ENCODE measurements at places on chromosomes 12 and 14.

- DNase-seq, result no peak
These were observed 78.2 kb downstream of the IRF2BPL start for GRCh38 chr14:76950055-76951020.

DNA sequence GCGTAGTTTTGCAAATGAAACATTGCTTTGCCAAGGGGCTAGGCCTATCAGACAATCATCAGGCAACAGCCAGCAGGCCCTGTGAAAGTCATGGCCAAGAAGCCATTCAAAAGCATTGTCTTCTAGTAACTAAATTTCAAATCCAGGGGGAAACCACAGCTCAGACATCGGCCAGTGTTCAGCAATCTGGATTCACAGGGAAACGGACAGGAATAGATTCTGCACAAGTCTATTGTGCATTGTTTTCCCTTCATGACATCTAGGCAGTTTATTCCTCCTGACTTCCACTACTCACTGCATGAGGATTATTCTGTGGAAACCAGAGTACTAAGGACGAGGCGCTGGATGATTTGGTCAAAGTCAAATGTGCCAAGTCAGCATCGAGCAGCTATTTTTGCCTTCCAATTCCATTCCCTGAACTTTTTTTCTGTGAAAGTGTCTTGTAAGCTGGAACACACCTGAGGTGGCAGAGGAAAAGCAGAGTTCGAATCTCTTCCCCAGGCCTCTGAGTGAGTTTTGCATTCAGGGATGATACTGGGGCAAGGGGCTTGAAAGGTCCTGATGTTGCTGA lies 75.4 kb downstream of the VCPKMT start:
- DNase-seq, result no peak

GRCh38 chr14:100298551-100299237 lies 7.5 kb downstream of the SLC25A29 start:
- no peak for DNase-seq

DNA sequence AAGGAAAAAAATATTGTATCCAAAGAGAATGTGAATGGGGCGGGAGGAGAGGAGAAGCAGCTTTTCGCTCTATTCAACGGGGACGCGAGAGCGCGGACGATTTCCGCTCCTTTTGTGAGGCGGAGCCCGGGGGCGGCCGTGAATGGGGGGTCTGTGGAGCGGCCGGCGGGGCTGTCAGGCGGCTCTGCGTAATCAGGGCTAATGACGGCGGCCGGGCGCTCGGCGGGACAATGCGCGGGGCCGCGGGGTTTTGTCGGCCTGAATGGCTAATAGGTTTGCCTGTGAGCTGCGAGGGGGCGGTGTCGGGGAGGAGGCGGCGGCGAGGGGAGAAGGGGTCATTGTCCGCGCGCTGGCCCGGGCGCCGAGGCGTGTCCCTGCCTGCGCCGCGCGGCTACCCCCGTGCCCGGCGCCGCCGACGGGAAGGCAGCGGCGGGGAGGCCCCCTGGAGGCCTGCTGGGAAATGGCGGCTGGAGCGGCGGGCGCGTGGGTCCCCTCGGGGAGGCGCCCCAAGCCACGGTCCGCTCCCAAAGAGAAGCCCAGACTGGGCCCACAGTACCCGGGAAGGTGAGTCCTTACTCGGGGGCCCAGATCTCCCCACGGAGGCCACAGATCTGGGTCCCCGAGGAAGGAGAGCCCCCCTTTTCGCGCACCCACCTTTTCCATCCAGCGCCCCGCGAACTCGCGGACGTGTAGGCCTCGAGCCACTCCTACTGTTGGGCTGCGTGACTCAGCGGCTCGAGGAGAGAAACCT lies 6.0 kb downstream of the SIX6 start:
- peak; percentile 72 for DNase-seq

- peak; percentile 92 for DNase-seq
These were observed 86.3 kb downstream of the KIF26A start for GRCh38 chr14:104224506-104225277.

- DNase-seq, result no peak
These were observed 23.4 kb downstream of the CGRRF1 start for GRCh38 chr14:54533100-54533499.

DNA sequence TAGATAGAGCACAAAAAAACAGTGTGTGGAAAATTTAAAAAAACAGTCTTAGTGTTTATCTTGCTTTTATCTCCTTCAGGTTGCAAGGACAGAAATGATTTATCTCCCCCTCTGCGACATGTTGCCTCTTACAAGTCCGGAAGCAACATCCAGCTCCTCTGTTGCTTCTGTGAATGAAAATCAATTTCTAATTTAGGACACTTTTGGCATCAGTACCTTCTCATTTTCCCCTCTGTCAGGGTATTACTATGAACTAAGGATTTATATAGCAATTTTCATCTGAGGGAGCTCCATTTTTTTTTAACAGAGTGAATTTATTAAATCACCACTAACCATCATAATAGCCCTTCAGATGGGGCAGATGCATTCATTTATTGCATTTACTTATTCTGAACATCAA lies 116.6 kb upstream of the PLXNC1 start:
- DNase-seq, result no peak

DNA sequence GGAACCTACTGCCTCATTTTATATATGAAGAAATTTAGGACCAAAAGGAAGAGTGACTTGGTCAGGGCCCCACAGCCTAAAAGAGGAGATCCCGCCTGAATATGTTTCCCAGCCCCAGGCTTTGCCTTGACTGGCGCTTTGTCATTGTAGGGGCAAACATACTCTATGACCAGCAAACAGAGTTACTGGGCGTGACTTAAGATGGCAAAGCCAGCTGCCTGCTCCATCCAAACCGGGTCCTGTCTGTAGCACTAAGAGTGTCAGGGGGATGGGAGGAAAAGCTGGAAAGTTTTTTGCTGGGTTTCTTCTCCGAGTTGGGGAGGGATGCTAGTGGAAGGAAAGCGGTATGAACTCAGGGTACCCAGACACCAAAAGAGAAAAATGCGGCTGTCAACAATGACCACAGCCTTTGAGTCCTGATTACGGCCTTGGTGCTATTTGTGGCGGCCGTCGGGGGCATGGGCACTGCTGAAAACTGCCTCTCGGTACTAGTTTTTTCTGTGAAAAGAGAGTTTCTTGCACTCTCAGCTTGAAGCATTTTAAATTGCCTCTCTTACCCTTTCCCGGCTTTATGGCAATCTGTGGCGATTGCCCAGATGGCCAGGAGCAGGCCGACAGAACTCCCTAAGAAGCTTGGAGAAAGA lies 82.7 kb downstream of the PRIMA1 start:
- DNase-seq, result no peak

DNA sequence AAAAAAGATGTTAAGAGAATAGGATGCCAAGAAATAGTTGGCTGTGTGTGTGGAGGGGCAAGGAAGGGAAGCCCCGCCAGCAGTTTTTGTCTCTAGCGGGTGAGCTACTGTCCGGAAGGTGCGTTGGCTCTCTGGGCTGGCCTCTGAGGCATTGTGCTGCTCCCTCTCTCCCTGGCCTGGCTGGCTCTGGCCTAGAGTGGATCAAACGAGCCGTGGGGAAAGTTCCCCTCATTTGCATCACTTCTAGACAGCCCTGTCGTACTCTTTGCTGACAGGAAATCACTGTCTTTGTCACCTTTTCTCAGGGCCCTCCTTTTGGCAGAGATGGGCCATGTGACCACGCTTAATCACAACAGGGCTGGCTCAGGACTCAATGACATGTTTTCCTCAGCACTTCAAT lies 236.1 kb upstream of the NPAS3 start:
- no peak for DNase-seq

DNA sequence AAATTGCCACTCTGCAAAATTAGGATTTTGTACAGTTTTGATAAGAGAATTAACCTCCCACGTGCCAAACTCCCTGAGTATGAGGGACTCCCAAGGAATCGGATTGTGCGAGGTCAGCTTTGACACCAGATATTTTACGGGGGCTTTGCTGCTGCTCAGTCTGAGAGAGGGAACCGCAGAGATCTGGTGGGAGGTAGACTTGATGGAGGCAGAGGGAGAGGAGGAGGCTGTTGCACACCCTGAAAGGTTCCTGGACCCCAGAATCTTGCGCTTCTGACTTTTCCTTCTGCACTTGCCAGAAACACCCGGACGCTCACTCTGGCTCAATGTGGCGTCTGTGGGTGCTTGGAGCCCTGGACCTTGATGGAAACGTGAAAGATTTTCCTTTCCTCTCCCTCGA lies 83.9 kb downstream of the PAPOLA start:
- no peak for DNase-seq

DNA sequence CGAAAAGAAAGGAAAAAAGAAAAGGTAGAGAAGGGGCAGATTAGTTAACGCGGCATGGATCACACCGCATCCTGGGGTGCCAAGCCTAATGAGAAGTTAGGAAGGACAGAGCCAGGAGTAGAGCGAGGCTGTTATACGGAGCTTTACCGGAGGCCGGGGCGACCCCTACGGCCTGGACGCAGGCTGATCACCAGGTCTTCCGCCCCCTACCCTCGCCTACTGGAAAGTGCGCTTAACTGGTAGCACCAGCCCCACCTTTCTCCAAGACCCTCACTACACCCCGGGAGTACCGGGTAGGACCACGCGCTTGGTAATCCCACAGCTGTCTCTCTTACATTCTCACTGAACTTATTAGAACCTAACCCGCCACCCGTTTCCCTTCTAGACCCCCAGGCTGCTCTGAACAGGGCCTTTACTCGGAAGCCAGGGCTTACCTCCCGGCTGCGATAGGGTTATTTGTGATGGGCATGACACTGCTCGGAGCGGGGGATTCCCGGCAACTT lies 33.8 kb downstream of the WBP11 start:
- DNase-seq, result peak; percentile 83

GRCh38 chr12:7351177-7351576 lies 47.3 kb downstream of the ACSM4 start:
- DNase-seq, result peak; percentile 3

GRCh38 chr12:121942145-121942718 lies 23.8 kb downstream of the CFAP251 start:
- no peak for DNase-seq

GRCh38 chr14:33551963-33552362 lies 398.9 kb downstream of the EGLN3 start:
- no peak for DNase-seq

DNA sequence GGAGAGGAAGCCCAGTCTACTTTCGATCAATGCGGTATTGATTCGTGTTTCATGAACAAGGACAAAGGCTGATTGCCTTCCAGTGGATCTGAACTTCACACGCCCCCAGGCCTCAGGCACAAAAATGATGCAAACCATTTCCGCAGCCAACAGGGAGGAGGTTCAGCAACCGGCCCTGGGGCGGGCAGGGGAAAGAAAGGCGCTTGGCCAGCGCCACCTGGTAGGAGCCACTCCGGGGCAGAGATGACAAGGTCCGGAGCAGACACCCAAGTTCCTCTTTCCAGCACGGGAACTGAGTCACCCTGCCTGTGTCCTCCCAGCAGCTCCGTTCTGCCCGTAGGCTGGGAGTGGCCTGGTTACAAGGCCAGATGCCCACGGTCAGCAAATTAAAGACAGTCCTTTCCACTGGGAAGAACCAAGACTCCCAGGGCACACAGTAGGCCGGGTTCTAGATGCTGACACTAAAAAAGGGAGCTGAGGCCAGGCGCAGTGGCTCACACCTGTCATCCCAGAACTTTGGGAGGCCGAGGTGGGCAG lies 136.3 kb downstream of the SCARB1 start:
- no peak for DNase-seq

GRCh38 chr12:106174876-106175275 lies 36.1 kb upstream of the NUAK1 start:
- no peak for DNase-seq

GRCh38 chr12:4005851-4006430 lies 132.7 kb upstream of the PARP11 start:
- DNase-seq, result no peak

DNA sequence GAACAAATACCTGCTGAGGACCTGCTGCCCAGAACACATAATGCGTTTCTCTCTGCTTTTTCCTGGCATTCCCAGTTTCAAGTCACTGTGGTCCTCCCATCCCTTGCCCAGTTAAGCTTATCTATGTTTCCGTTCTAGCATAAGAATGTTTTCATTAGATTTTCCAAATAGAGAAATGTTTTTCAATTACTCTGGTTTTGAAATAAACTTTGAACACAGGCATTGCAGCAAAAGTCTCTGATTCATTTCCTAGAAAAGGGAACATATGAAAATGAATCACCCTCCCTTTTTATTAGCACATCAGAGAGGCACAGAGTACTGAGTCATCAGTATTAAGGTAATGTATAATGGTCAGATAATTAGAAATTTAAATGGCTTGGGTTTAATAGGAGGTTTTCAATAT lies 201.1 kb upstream of the TMEM260 start:
- DNase-seq, result no peak

GRCh38 chr12:70534466-70534865 lies 102.8 kb downstream of the PTPRB start:
- no peak for DNase-seq

DNA sequence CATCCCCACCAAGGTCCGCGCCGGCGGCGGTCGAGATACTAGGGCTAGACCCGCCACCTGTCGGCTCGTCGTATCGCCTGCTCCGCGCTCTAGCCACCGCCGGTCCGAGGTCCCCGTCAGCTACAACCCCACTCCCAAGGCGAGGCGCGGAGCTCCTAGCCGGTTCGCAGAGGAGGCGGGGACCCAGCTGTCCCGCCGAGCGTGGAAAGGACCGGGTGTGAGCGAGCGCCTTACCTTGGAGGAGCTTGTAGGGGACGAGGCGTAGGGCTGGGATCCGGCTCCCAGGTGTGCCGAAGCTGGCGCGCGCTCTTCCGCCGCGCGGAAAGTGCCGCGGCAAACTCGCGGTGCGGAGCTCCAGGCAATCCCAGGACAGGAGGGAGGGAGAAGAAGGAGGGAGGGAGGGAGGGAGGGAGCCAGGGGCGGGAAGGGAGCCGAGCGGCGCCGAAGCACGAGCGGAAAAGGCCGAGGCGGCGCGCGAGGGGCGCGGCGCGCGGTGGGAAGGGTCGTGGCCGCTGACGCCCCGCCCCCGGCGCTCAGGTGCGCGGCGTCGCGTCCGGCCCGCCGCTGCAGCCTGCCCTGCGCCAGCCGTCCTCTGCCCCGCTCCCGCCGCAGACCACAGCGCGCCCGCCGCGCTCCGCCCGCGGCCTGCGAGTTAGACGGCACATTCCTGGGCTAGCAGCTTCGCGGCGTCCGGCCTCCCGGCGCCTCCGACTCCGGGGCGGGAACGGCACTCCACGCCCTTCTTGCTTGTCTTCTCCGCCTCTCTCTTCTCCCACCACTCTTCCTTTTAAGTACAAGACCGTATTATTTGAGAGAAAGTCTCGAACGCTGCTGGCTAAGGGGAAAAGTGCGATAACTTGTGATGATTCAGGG lies at the start of gene PAWR:
Gene PAWR (minus strand): TSS at position 327 of the 873 bp plus-strand sequence. CDS start 720 bp downstream, outside the sequence.
- DNase-seq, result peak; percentile 93

- no peak for DNase-seq
These were observed 97.6 kb upstream of the SLC38A2 start for GRCh38 chr12:46470036-46470627.
